Uterus (tissue), 4 donors: ENCODE measurements at places on chromosomes 6 and 20.

DNA sequence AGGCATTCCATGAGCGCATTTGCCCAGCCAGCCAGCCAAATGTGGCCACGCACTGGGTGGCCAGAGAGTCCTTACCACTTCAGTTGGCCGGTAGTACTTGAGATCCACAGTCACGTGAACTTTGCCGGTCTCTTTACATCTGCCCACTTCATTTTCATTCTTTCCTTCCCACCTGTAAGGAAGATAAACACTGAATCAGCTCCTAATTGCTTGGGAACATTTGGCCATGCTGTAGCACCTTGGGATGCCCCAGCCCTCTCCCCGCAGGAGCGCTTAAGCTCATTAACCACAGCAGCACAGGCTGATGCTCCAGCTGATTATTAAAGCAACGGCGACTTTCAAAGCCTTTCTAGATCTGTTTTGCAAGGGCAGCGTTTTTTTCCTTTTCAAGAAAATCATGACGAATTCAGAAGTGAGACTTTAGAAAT lies 116.6 kb downstream of the FOXC1 start:
- DNase-seq = no peak

- no peak for DNase-seq
Observed at GRCh38 chr6:81747327-81747726, 5.2 kb downstream of the TENT5A start.

DNA sequence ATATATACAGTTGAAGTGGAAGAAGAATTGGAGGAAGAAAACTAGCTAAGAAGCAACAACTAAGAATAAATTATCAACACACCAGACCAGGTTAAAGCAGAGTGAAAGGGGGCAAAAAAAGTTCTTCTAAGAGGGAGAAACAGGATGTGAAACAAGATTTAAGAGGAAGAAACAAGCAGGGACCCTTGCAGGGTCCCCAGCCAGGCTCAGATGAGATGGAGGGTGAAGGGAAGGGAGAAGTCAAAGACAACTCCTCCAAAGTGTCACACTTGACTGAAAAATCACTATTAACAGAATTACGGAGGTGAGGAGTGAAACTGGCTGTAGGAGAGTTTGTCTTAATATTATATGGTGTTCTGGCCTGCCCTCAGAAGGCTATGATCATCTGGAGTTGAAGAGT lies 65.4 kb downstream of the MTFR2 start:
- DNase-seq = no peak

- no peak for DNase-seq
Observed at GRCh38 chr6:111718326-111718725, 112.6 kb upstream of the TRAF3IP2 start.

DNA sequence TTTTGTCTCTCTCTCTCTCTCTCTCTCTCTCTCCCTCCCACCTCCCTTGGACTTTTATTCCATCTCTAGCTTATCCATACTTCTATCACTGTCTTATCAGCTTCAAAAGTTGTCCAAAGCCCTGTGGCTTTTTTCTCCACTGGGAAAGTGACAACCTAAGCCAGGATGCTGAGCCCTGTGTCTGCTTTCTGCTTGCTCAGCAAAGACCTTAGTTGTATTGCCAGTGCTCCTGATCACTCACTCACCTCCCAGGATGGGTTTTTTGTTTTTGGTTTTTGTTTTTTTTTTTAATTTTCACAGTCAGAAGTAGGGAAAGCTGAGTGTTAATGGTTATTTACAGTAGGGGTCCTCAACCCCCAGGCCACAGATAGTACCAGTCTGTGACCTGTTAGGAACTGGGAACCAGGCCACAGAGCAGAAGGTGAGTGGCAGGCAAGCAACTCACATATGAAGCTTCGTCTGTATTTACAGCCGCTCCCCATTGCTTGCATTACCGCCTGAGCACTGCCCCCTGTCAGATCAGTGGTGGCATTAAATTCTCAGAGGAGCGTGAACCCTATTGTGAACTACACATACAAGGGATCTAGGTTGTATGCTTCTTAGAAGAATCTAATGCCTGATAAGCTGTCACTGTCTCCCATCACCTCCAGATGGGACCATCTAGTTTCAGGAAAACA lies 125.0 kb upstream of the ID4 start:
- no peak for DNase-seq

GRCh38 chr6:28240471-28240870 lies 11.6 kb downstream of the ZKSCAN4 start:
- DNase-seq = no peak

- DNase-seq = no peak
Observed at GRCh38 chr6:159172091-159172491, 2.9 kb downstream of the FNDC1 start.

GRCh38 chr20:43323592-43323991 lies 133.9 kb upstream of the PTPRT start:
- DNase-seq = no peak

DNA sequence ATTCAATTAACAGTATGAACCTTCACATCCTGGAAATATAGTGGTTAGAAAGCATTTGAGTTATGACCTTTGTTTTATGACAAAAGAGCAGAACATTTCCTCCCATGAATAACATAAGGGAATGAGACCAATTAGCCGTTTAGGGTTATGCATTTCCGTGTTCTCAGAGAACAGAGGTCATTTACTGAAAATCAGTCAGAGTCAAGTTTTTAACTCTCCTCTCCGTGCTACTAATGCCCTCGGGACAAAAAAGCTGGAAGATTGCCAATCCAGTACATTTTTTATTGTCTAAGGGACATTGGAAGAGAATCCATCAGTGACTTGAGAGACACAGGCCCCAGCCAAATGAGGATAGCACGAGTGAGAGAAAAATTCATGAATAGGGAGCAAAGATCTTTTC lies 632.7 kb downstream of the RFPL4B start:
- no peak for DNase-seq

DNA sequence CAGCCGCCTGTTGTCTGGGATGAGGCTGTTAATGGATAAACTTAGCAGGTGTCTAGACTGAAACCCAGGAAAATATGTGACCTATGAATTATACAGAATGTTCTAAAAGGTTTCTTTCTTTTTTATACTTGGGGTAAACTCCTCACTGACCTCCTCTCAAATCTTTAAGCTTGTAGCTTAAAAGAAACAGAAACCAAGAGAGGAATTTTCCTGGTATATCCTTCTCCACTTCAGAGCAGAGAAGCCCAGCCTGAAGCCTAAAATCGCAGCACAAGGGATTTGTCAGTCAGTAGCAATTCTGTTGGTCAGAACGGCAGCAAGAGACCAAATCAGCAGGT lies 99.4 kb upstream of the RIPOR2 start:
- DNase-seq = no peak

DNA sequence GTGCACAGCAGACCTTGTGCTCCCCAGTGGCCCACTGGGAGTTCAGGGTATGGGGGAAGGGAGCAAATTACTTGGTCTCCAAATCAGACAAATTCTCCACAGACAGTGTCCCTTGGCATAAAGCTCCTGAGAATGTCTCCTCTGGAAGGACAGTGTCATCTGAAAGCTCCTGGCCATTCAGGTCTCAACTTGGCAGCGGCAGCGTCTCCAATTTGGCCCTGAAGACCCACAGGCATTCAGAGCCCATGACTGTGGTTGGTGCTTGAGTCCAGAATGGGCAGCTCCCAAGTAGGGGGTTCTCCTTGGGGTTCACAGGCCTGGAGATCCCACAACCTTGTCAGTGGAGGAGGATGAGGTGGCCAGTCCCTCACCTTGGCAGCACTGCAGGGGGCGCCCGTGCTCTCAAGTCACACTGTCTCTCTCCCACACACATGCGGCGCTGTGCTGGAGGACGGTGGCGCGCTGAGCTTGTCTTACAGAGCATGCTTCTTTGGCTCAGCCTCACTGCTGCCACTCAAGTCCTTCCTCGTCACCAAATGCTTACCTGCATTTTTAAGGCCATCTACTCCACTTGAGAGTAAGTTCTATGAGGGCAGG lies 20.7 kb downstream of the DYNLRB1 start:
- DNase-seq = peak; percentile 30

GRCh38 chr20:1555952-1556351 lies 1.6 kb downstream of the SIRPD start:
- no peak for DNase-seq
